Activated CD4-positive, alpha-beta T cell treated with anti-CD3 and anti-CD28 coated beads, Interleukin-2, amount 10 ng/mL, durations not matched to agents 7 days and 5 days (primary cell): ENCODE measurements at places on chromosomes 4 and X. TPM values are rescaled to one million over a fixed set of nuclear protein-coding genes. Genes with fewer than 3 reads are reported as not detected.

ARHGEF6 gene
- 97.2 TPM for total RNA-seq

CAPN6 gene
- total RNA-seq: not detected

SLC7A11 gene
- 2.2 TPM for total RNA-seq

RAI2 gene
- total RNA-seq: not detected

SYTL5 gene
- not detected for total RNA-seq

DNA sequence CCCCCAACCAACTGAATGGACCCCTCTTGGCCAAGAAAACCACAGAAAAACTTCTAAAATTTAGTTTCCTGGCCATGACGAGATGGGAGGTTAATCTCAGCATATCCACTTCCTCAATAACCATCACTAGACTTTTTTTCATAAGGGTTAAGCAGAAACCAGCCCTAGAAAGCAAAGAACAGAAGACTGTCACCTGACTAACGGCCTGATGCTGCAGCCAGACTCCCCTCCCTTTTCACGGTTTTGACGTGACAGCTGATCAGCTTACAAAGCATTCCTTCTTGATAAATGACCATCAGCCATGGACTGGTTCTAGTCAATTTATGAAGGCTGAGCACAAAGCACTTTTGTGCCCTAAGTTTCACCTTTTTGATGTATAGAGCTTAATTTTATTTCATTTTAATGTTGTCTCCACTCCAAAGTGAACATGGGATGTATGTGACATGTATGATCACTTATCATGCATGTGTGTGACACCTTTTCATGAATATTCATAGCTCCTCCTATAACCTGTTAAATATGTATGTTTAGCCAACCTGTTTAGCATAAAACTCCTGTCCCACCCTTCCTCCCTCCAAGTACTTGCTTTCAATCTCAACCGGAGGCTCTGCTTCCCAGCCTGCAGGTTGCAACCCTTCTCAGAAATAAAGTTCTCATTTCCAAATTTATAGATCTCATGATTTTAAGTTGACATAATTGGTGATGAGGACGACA is 56.3 kb downstream of the SERTM2 start:
- DNase-seq: no peak

DNA sequence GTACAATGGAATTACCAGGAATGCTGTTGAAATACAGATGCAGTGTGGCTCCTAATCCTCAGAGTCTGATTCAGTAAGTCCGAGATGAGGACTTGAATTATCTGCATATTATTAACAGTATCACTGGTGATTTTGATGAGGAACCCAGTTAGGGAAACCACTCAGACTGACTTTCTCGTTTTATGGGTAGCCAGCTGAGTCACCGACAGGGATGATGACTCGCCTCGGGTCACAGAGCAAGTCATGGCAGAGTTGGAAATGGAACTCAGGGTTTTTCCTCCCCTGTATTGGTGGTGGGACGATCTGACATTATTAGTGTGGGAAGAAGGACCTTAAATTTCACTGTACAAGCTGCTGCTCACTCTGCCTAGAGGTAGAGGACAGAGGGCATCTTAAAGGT is 51.3 kb downstream of the RTL9 start:
- DNase-seq: no peak

GRCh38 chrX:75086731-75087195 is 69.3 kb downstream of the ABCB7 start:
- no peak for DNase-seq

DNA sequence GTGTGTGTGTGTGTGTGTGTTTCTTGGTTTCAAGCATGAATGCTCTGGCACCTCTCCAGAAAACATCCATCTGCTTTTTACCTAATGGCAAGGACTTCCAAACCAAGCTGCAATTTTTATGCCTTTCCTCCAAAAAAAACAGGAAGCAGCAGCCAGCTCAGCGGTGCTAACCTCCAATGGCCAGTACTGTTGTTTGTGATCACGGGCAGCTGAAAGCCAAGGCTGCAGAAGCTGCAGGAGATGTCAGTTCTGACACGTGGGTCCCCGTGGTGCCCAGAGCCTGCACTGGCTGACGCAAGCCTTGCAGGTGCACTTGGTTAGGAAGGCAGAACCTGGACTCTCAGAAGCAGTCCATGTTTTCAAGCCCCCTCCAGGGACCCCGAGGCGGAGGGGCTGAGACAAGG is 313.6 kb upstream of the DDX53 start:
- no peak for DNase-seq

- DNase-seq: no peak
These were observed 32.0 kb upstream of the XK start for GRCh38 chrX:37653397-37654085.

GRCh38 chr4:99028187-99028586 is 32.7 kb downstream of the METAP1 start:
- DNase-seq: no peak

DNA sequence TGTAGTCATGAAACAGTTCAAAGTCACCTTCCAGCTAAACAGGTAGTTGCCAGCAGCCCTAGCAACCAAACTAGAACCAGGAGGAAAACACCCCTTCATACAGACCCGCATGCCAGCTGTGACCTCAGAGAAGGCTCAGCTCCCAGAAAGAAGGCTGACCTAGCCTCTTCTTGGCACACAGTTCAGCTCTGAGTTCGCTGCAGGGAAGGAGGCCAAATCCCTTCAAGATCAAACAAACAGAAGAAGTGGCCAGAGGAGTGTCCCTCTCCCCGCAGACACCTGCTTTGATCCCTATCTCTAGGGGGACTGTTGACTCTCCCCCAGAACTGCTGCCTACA is 56.0 kb downstream of the HADH start:
- DNase-seq: no peak

DNA sequence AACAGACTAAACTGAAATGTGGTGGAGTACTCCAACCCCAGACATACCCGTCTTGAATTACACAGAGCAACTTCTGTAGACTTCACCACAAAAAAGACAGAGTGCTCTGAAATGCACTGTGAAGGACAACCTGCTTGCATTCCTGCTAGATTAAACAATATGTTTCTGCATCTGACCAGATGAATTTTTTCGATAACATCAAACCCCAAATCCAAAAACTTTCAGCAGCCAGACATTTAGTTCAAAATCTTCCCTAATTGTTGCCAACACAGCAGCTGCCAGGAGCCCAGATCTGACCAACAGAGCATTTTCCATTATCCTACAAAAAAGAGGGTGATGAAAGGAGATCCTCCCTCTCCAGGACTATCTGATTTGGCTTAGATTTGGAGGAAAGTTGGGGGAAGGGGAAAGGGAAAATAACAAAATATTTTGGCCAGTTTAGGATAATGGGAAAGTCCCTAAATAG is 356.5 kb downstream of the PDGFC start:
- DNase-seq: no peak

- DNase-seq: no peak
These were observed 46.2 kb upstream of the TRPC3 start for GRCh38 chr4:121998024-121998423.

GRCh38 chrX:37651921-37652452 is 33.6 kb upstream of the XK start:
- no peak for DNase-seq

DNA sequence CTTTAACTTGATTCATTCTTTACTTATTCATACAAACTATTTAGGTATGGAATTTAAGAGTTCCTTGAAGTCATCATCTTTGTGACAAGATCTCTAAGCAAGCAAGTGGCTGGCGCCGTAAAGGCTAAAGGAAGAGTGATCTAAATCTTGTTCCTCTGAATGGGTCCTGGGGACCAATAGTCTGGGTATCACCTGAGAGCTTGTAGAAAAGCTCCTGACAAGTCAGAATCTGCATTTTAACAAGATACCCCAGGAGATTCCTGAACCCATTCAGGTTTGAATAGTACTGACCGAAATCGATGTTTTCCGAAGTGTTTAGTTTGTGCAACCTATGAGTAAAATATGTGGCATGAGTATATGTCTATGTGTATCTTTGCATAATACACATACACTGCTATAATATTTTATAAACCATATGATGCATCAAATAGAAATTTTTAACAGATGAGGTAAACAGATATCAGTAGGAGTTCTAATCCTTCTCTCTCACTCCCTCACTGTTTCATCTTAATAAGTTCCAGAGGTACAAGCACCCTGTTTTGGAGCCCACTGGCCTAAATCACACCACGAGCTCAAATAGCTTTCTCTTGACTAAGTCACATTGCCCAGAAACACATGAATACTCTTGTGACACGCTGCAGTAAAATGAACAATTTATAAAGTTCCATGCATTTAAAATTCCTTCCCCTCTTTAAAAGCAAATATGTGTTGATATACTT is 170.0 kb downstream of the RELL1 start:
- DNase-seq: no peak

DNA sequence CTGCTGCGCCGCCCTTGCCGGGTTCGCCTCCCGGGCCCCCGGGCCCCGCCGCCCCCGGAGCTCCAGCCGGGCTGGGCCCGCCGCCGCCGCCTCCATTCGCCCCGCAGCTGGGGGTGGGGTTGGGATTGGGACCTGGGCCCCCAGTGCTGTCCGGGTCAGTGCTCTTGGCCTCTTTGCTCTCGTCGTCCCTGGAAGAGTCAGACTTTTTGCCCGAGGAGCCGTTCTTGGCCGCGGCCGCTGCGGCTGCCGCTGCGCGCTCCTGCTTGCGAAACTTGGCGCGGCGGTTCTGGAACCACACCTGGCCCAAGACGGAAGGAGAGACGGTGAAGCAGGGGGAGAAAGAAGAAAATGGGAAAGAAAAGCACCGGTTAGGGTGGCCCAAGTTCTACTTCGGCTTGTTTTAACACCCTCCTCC is 2.5 kb downstream of the PHOX2B start:
- no peak for DNase-seq

DNA sequence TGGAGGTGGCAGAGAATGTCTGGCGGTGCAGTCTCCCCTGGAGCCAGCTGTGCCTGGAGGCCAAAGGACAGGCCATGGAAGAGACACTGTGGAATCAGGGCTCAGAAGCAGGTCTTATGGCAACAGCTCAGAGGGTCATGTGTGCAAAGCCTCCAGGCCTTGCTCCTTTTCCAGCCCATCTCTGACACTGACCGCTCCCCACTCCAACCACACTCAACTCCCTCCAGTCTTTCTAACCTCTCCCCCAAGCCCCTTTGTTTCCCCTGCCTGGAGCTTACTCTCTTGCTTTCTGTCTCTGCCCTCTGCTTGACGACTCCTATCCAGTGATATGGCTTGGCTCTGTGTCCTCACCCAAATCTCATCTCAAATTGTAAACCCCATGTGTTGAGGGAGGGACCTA is 34.2 kb upstream of the CRMP1 start:
- no peak for DNase-seq
